Activated CD4-positive, alpha-beta T cell treated with anti-CD3 and anti-CD28 coated beads, Interleukin-2, amount 50 U/mL, for 48 hours (primary cell): ENCODE measurements at places on chromosomes 5 and 9.
A peak's percentile ranks its signal among the peaks of the same experiment; 100 is the strongest.

DNA sequence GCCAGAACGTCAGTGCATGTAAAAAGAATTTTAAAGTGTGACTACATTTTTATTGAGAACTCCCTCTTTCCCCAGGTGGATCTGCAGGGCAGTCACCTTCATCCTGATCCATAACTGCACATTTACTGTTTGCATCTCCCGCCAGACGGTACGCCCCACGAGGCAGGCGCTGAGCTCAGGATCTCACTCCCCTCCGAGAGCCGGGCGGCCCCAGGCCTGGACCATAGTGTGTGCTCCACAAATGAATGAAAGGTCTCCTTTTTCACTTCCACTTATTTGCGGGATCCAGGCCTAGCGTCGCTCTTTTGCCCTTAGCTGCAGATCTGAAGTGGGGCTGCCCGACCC, 378 bp downstream of the DROSHA start:
- peak; percentile 31 for DNase-seq

DNA sequence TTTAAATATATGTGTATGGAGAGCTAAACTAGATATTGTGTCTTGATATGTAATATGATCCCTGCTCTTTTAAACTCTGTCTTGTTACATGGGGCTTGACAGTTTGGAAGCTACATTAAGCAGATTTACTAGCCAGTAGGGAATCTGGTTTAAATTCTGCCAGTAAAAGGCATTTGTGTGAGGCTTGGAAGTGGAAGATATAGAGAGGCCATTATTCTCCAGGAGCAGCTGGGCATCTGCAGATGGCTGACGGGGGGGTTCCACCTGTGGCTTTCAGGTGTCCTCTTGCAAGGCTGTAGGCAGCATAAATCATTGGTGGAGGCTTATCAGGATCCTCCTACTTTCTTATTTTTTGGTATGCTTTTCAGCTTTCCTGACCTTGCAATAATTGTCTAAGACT, 179.1 kb upstream of the FBXL7 start:
- no peak for DNase-seq

GRCh38 chr9:25681266-25681665, 3.0 kb upstream of the TUSC1 start:
- no peak for DNase-seq

- DNase-seq: no peak
Observed at GRCh38 chr5:160315968-160316367, 3.6 kb upstream of the CCNJL start.

DNA sequence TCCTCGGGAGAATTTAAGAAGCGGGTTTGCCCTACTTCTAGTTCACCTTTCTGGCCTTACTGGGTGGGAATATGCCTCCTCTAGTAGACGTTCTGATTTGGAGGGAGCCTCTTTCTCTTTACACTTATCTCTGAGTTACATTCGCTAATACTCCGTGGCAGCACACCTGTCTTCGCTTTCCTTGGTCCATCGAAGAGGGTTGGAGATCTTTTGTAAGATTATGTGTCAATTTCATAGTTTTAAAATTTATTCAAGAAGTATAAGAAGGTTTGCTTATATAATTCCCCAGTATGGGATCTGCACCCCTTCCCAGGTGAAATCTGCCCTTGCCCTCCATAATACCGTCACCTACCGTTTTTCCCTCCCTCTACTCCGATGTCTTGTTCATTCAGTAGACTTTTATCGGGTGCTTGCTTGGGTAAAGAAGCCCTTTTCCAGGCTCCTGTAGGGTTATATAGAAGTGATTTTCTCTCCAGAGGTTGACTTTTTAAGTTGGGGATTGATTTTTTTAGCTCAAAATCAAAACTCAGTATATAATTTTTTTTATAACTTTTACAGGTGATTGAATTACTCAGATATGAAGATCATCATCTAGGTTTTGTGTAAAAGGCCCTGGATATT, 1.1 kb downstream of the GPBP1 start:
- no peak for DNase-seq

GRCh38 chr5:178238711-178239592, 6.3 kb upstream of the PHYKPL start:
- DNase-seq: no peak

DNA sequence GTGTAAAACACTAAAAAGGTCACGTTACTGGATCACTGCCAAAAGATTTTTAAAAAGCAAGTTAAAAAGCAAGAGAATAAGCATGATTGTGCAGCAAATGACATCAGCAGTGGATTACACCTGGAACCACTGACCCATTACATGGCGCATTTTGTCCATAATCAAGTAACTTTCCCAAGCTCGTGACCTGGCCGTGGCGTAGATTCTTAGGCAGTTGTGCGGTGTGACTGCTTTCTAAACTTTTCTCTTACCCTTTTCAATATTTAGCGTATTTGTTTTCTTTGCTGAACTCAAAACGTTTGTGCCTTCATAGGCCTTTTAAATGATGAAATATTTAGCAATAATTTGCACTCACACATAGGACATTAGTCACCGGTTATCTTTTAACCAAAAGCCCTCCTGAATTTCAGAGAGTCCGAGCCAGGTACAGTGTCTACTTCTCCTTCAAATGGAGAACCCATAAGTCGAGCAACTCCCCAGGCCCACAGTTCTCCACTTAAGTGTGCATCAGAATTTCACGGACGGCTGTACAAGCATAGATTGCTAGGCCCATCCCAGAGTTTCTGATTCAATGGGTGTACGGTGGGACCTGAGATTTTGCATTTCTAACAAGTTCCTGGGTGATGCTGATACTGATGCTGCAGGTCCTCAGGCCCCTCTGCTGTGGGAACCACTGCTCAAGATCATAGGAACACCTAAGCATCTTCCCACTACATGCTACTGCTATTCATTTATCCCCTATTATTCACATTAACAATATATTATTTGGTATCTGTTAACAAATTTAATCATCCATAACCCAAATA, 144.4 kb downstream of the GLIS3 start:
- no peak for DNase-seq

- peak; percentile 19 for DNase-seq
Observed at GRCh38 chr9:87497604-87498045, at the start of gene DAPK1. Gene DAPK1, plus strand, starts transcription at chr9:87497867. Its CDS starts 1,211 bp downstream, at chr9:87499078.

- no peak for DNase-seq
Observed at GRCh38 chr5:36573438-36573837, 33.0 kb upstream of the SLC1A3 start.

DNA sequence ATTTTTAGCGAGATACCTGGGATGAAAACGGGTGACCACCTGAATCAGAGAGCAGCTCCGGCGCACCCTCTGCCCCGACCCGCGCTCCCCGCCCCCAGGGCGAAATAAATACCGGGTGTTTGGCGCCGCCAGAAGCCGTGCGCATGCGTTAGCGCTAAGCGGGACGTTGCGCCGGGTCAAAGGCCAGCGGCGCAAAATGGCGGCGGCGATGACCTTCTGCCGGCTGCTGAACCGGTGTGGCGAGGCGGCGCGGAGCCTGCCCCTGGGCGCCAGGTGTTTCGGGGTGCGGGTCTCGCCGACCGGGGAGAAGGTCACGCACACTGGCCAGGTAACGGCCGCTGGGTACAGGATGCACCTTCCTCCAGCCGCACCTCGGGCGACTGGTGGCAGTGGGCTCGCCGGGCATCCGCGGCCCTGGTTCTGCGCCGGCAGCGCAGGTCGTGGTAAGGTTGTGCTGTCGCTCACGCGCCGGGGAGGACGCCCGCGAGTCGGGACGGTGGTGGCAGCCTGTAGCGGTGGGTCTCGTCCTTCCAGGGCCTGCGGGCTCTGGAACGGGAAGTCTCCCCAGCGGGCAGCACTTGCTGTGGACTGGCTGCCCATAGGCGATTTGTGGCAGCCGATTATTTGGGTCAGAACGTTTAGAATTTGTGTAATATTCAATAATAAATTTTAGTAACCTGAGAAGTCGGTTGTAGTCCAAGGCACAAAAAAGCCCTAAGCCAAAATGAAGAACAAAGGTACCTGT, at the start of gene NDUFS6:
NDUFS6 (plus strand) TSS at position 186 of the 745 bp plus-strand sequence; CDS start at position 197, 11 bp downstream.
- peak; percentile 84 for DNase-seq

DNA sequence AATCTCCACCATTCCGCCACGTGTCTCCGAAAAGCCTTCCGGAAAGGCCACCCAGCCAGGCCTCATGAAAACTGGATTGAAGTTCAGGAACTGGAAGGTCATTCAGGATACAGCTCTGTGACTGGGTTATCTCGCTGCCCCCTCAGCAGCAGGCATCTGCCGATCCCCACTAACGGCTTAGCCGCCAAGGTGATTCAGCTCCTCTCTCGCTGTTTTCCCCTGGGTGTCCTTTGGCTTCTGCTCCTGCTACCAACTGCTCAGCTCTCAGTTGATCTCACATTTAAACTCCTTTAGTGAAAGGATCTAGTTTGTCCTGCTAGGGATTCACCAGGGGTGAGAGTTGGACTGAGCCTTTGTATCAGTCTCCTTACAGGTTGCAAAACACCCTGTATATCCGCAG, 2.2 kb upstream of the GDNF start:
- no peak for DNase-seq

DNA sequence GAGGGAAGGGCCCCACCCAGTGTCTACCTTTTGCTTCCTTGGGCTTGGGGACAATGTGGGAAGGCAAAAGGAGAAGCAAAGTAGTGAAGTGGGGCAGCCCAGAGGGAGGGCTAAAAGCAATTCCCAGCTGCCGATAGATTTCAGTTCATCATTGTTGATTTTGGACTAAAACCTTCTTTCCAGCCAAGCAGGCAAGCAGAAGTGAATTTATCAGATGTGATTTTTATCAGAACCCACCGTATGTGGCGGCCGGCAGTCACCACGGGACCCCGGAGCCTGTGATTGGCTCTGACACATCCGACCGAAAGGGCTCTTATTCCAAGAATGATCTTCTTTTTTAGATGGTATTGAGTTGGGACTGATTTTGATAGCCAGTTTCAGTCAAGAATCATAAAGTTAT, 559.9 kb downstream of the PSAT1 start:
- DNase-seq: no peak

DNA sequence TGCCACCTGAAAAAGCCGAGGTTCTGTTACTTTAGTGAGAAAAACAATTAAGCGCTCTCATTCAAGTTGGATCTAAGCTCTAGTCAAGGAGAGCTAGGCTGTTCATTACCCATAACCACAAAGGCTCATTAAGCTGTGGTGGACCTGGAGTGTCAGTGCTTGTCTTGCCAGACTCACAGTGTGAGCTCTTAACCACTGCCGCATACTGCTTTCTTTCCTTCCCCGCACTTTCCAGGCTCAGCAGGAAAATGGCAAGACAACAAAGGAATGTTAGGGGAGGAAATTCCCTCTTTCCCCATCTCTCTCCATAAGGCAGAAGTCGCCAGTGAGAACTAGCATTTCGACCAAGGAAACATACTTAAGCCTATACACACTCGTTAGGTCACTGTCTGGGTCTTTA, 467.3 kb downstream of the ENC1 start:
- DNase-seq: no peak

GRCh38 chr9:122122903-122123632, 30.0 kb upstream of the TTLL11 start:
- peak; percentile 85 for DNase-seq

DNA sequence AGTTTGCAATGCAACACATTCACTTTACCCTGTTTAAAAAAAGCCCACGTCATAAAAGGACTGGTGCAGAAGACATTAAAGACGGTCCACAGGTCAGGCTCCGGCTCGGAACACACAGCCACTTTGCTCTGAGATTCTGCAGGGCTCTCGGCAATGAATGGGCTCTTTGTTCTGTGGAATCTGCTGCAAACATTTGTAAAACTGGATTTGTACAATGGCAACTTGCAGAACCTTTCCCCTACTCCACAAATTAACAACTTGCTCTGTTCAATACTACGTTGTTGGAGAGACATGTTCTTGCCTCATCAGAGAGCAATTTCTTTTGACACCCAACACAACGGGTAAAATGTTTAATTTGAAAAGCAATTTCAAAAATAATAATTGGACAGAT, 13.0 kb upstream of the NR5A1 start:
- no peak for DNase-seq

GRCh38 chr5:144547098-144547499, 376.4 kb downstream of the KCTD16 start:
- no peak for DNase-seq

- DNase-seq: no peak
Observed at GRCh38 chr5:126046846-126047571, 376.2 kb upstream of the GRAMD2B start.

DNA sequence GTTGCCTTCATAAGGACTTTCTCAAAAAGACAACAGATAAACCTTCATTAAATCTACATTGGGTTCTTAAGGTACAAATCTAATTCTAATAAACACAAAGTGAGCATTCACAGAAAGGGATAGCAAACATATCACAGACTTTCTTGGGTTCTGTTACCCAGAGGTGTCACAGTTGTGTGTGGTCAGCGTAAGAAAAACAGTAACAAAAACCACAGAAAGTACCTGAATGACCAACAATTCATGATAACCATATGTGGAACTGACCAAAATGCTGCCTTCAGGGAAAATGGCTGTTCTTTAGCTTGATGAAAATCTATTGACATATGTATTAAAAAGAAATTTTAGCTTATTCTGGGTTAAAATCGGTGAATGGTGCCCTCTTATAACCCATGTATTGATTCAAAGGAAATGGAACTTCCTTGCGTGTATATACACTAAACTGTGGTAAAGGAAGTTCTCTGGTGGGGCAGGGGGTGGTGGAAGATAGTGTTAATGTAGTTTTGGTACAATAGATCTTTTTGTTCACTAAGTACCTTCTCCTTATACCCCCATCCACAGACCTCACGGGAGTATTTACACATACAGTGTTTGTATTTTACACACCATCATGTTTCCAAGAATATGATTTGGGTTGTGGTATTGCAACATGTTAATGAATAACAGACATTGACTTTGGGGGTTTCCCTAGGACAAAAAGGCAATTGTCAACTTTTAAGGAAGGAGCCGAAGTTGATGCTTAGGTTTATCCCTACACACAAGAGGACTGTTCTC, 152.5 kb downstream of the APBA1 start:
- no peak for DNase-seq

- no peak for DNase-seq
Observed at GRCh38 chr9:4225291-4226028, 74.4 kb downstream of the GLIS3 start.

DNA sequence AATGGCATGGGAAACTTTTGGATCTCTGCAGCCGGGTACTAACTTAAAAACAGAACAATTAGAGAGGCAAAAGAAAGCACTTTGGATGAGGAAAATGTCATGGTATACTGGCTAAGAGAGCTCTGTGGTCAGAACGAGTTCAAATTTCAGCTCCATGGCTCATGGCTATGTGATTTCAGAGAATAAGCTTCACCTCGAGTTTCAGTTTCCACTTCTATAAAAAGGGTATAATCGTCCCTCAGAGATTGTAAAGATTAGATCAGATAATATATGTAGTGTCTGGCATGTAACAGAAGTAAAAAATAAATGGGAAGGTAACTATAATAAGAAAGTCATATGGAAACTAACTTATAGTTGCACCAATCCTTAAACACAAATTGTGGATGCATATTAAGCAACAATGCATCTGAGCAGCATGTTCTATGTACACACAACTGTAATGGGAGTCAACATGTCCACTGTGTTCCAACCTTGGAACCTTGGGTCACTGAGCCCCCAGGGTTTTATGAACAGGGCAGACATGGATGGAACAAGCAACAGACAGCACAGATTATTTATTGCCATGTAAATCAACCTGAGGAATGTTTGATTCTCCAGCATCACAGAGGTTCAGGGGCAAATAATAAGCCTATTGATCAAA, 145.4 kb downstream of the MAPKAP1 start:
- DNase-seq: no peak

- DNase-seq: no peak
Observed at GRCh38 chr9:120442308-120442995, 137.5 kb downstream of the CDK5RAP2 start.

- DNase-seq: no peak
Observed at GRCh38 chr9:95086564-95086955, 230.9 kb downstream of the FANCC start.

GRCh38 chr5:112186401-112186990, 232.6 kb downstream of the EPB41L4A start:
- DNase-seq: no peak
